ENCODE measurements at places on chromosomes 12 and 14. TPM values are rescaled to one million over a fixed set of nuclear protein-coding genes. Genes with fewer than 3 reads are reported as not detected.
A peak's percentile ranks its signal among the peaks of the same experiment; 100 is the strongest.

The OR4E2 gene
- polyA plus RNA-seq: not detected

The IL31 gene
- not detected for polyA plus RNA-seq

The GPR84 gene
- not detected for polyA plus RNA-seq

- DNase-seq: no peak
Measured at GRCh38 chr14:95047754-95048153, 109.6 kb downstream of the DICER1 start.

DNA sequence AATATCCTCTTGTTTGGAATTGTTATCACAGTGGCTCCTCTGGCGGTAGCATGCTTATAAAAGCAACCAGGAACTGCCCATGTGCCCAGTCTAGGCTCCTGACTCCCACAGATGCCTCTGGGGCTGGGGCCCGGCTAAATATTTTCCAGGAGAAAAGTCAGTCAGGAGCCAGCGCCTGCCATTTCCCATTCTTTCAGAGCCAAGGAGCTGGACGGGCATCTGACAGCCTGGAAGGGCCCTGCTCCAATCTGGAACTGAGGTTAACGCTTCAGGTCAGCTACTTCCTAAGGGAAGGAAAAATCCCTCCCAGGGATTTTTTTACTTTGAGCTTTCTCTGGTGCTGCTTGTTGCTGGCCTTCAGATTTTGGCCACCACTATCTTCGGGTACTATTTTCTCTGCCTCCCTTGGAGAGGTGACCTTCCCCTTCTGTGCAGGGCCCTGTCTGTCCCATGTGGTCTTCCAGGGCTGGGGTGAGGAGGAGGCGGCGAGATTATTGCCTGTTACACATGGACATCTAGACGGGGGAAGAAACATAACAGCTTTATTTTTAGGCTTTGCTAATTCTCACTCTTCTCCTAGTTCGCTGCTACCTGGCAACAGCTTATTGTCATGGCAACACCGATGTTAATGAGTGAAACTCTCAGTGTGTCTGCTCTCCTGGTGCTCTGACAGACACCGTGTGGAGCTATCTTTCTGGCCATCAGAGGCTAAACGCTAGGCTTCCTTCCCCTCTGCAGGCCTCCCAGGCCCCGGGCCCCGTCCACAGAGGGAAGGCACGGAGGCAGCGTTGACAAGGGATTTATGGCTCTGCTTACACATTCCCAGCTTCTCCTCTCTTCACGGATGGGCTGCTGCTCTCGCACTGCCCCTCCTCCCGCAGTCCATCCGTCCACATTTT lies 160.4 kb downstream of the CACNA1C start:
- DNase-seq: peak; percentile 81

DNA sequence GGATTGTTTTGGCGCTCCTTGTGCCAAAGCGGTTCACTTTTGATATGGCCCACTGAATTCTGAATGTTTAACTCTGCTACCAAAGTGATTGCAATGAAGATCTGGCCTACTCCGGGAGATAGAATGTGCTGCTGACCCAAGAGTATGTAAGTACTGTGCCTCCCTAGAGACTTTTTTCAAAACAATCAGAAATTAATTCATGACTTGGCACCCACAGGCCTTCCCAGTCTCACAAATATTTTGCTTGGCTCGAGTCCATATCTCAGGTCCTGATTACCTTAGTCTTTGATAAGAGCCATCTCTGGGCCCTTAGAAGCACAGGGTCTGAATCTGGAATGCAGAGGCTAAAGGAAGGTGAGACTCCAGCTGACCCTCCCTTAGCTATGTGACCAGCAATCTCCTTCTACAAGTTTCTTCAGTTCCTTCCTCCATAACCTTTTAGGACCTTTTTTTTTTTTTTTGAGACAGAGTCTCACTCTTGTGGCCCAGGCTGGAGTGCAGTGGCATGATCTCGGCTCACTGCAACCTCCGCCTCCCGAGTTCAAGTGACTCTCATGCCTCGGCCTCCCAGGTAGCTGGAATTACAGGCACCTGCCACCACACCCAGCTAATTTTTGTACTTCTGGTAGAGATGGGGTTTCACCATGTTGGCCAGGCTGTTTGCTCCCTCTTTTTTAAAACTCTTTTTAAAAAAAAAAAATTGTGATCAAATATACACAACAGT lies 49.5 kb upstream of the METAP2 start:
- no peak for DNase-seq

DNA sequence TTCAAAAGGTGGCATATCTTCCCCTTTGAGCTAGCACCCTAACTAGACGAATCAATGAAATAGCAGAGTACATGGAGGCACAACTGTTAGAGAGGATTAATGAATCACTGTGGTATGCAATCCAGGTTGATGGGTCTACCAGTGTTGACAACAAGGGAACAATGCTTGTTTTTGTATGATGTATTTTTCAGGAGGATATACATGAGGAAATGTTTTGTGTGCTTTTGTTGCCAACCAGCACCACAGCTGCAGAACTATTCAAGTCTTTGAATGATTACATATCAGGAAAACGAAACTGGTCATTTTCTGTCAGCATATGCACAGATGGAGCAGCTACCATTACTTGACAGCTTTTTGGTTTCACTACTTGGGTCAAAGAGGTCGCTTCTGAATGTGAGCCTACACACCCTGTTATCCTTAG lies 142.6 kb downstream of the GPHN start:
- no peak for DNase-seq

GRCh38 chr14:76672123-76672522 lies 89.1 kb upstream of the VASH1 start:
- DNase-seq: no peak

GRCh38 chr14:25622763-25623162 lies 572.8 kb upstream of the STXBP6 start:
- DNase-seq: no peak
